T-helper 2 cell treated with Interferon-gamma antibody and Interleukin-4, amounts not matched to agents 100 ng/mL and 5 ng/mL, for 36 hours (primary cell): ENCODE measurements at places on chromosomes 1 and 21. TPM values are rescaled to one million over a fixed set of nuclear protein-coding genes. Genes with fewer than 3 reads are reported as not detected.

Gene TGFB2
- not detected in 2 replicates for total RNA-seq

Gene SMYD3
- total RNA-seq, result 22.9 and 27.8 TPM in 2 replicates

Gene FABP3
- total RNA-seq, result not detected in 2 replicates

Gene RASAL2
- 0.05 TPM in 1 of 2 replicates, not detected in the other for total RNA-seq

Gene RPE65
- not detected in 2 replicates for total RNA-seq

Gene DPT
- total RNA-seq, result not detected in 2 replicates

Gene CGN
- 0.09 and 0.16 TPM in 2 replicates for total RNA-seq

Gene TEDDM1
- not detected in 2 replicates for total RNA-seq

Gene LRRC53
- not detected in 2 replicates for total RNA-seq

Gene C4BPA
- not detected in 2 replicates for total RNA-seq

Gene ANGPTL3
- not detected in 2 replicates for total RNA-seq

Gene PTTG1IP
- total RNA-seq, result 81.0 and 81.9 TPM in 2 replicates

Gene SERINC2
- total RNA-seq, result 0.23 TPM in 1 of 2 replicates, not detected in the other

Gene TCEA3
- total RNA-seq, result 14.5 and 17.9 TPM in 2 replicates

Gene LIN28A
- total RNA-seq, result not detected in 2 replicates

Gene EPHA10
- 0.07 TPM in 1 of 2 replicates, not detected in the other for total RNA-seq

Gene CORT
- 0.39 and 0.48 TPM in 2 replicates for total RNA-seq

Gene F13B
- total RNA-seq, result not detected in 2 replicates

Gene S100A1
- total RNA-seq, result not detected in 2 replicates

Gene GUCA2B
- not detected in 2 replicates for total RNA-seq

Gene SLC45A1
- total RNA-seq, result 0.39 and 0.86 TPM in 2 replicates

Gene FAM131C
- total RNA-seq, result 0.41 and 0.45 TPM in 2 replicates

Gene IGSF5
- not detected in 2 replicates for total RNA-seq

Gene GJA9
- total RNA-seq, result not detected in 2 replicates

Gene C4BPB
- total RNA-seq, result 0.57 and 1.1 TPM in 2 replicates

Gene PRAMEF8
- total RNA-seq, result not detected in 2 replicates

Gene GJA8
- total RNA-seq, result not detected in 2 replicates

Gene EPHA8
- total RNA-seq, result not detected in 2 replicates

Gene OR2M3
- total RNA-seq, result not detected in 2 replicates

Gene CTSS
- 80.4 and 89.5 TPM in 2 replicates for total RNA-seq

Gene NUP210L
- 0.05 and 0.09 TPM in 2 replicates for total RNA-seq

Gene SPRR2B
- total RNA-seq, result not detected in 2 replicates

Gene S100A2
- 0.73 and 0.89 TPM in 2 replicates for total RNA-seq

Gene LCK
- total RNA-seq, result 413 and 422 TPM in 2 replicates

Gene RBM34
- total RNA-seq, result 101 and 102 TPM in 2 replicates

Gene LHX8
- total RNA-seq, result not detected in 2 replicates

Gene KRTAP21-2
- total RNA-seq, result not detected in 2 replicates

Gene ADGRL4
- not detected in 2 replicates for total RNA-seq

Gene LDLRAD2
- total RNA-seq, result 0.05 TPM in 1 of 2 replicates, not detected in the other

Gene NPPA
- total RNA-seq, result not detected in 2 replicates
